ENCODE measurements at places on chromosomes 4 and X.

DNA sequence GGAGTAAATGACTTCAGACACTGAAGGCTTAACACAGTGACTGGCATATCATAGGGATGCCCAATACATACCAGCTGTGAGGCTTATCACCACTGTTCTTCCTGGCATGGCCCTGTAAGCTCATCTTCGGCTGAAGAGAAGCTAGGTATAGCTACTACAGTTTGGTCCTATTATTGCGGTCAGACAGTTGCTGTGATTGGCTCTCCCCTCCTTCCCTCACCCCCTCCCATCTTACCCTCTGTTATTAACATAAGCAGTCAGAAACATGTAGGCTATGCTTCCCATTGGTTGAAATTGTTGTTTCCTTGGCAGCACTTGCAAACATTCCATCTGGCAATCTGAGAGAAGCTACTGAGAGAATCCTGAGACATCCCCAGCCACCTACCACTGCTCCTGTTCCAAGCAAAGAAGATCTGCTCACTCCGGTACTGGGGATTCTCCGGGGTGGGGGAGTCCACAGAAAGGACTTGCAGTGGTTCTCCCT, at the start of gene AKAP14:
Gene AKAP14, plus strand, starts transcription at position 51 of the 484 bp plus-strand sequence. CDS start 7,331 bp downstream, outside the sequence.
- DNase-seq: no peak

GRCh38 chrX:11944501-11944900, 186.5 kb downstream of the MSL3 start:
- no peak for DNase-seq

GRCh38 chr4:176313596-176314336, 6.0 kb upstream of the SPCS3 start:
- DNase-seq: no peak

- no peak for DNase-seq
These were observed 189.3 kb upstream of the ANXA3 start for GRCh38 chr4:78362310-78362709.

DNA sequence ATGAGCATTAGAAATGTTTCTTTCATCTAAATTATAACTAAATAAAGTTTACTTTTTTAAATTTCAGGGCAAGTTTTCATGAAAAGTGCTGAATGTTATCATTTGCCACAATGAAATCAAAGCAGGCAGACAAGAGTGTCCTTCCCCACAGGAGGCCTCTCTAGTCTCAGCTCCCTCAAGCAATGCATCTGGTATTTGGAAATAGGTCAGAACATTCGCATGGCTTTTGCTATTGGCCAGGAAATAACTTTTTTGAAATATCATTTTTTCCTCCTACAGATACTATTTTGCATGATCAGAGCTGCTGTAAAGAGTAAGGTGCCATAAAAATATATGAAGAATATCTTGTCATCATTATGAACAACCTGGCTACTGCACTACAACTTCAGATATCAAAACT, 41.1 kb downstream of the MAD2L1 start:
- DNase-seq: no peak

- DNase-seq: peak; percentile 23
These were observed 147.7 kb downstream of the SH3KBP1 start for GRCh38 chrX:19739683-19740082.

DNA sequence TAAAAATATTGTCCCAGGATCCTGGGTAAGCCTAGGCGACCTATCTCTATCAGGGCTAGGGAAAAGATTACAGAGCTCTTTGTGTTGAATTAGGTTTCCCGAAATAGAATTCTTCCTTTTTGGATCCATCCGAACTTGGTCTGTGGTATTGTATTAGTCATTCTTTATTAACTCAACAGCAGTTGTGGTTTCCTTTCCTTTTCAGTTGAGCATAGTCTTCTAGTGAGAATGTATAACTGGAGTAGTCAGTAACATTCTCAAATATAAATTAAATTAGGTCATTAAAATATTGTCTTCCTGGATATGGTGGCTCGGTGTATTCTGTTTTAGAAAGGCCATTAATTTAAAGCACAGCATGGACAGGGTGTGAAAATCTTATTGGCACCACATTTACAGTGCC, 520.4 kb downstream of the NLGN4X start:
- DNase-seq: no peak

DNA sequence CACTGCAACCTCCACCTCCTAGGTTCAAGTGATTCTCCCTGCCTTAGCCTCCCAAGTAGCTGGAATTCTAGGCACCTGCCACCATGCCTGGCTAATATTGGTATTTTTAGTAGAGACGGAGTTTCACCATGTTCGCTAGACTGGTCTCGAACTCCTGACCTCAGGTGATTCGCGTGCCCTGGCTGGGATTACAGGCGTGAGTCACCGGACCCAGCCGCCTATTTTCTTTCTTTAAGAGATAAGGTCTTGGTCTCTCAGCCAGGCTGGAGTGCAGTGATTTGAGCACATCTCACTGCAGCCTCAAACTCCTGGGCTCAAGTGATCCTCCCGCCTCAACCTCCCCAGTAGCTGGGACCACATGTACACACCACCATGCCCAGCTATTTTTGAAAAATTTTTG, 166.5 kb downstream of the DHRSX start:
- DNase-seq: no peak

GRCh38 chrX:45689971-45690370, 489.3 kb upstream of the DIPK2B start:
- DNase-seq: no peak

- no peak for DNase-seq
These were observed 60.0 kb downstream of the SLC9B1 start for GRCh38 chr4:102959496-102959895.

DNA sequence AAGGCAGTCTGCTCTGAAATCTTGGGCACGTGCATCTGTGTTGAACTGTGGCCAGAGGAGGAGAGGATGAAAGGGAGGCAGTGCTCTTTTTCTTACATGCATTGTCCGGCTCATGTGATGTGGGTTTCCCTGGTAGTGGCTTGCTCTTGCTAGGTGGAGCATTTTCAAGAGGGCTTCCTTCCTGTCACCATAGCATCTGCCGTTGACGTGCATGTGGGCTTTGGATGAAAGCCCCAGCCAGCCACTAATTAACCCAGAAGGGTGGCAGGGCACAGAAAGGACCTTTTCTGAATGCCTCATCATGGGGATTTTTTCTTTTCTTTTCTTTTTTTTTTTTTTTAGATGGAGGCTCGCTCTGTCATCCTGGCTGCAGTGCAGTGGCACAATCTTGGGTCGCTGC, 121.3 kb downstream of the GPR143 start:
- no peak for DNase-seq

GRCh38 chrX:109797311-109797975, 64.4 kb upstream of the ACSL4 start:
- DNase-seq: peak; percentile 0

DNA sequence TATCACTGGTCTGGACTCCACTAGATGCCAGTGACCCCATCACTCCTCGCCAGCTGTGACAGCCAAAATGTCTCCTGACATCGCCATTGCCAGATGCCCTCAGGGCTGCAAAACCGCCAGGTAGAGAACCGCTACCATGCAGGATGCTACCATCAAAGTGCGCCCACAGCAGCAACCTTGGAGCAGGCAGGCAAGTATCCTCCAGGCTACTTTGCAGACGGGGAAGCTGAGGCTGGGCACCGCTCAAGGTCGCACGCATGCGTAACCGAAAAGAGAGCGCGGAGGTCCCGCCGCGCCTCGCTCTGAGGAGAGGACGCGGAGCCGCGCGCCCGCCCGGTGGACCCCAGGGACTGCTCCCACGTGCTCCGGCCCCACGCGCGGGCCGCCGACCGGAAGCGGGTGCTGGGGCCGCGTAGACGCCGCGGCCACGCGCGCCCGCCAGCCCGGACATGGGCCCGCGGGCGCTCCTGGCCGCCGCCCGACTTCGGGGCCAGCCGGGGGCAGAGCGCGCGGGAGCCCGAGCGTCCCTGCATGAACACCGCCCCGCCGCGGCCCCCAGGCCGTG, at the start of gene STS:
Gene STS, plus strand, starts transcription at position 300 of the 565 bp plus-strand sequence. CDS start 105,488 bp downstream, outside the sequence.
- no peak for DNase-seq

GRCh38 chrX:102711872-102712215, 404 bp upstream of the GPRASP2 start:
- DNase-seq: no peak

DNA sequence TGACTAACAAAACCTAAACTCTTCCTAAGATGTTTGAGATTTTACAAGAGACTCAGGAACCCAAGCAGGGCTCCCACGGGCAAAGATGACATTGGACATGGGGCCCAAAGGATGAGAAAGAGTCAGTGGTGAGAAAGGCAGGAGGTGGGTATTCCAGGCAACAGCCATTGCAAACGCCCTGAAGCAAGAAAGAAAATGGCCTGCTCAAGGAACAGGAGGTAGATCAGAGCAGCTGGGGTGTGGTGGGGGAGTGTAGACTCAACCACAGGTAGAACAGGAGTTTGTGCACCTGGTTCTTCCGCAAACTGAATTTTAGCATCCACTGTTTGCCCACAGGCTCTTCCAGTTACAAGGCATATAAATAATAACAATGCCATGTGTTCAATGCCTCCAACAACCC, 3.3 kb downstream of the PPP2R2C start:
- DNase-seq: no peak

DNA sequence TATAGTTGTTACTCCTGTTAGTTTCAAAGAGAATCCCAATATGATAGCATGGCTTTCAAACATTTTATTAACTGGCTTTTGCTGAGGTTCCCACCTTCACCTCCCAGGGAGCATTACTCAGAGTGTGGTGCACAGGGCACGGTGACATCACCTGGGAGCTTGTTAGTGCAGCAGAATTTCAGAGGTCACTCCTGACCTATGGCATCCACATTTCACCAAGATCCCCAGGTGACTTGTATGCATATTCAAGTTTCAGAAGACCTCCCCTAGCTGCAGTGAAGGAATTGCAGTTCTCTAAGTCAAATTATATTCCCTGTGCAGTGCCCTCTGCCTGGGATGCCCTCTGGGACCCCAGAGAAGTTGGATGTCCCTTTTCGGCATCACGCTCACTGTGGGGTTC, 29.7 kb upstream of the LNX1 start:
- no peak for DNase-seq

DNA sequence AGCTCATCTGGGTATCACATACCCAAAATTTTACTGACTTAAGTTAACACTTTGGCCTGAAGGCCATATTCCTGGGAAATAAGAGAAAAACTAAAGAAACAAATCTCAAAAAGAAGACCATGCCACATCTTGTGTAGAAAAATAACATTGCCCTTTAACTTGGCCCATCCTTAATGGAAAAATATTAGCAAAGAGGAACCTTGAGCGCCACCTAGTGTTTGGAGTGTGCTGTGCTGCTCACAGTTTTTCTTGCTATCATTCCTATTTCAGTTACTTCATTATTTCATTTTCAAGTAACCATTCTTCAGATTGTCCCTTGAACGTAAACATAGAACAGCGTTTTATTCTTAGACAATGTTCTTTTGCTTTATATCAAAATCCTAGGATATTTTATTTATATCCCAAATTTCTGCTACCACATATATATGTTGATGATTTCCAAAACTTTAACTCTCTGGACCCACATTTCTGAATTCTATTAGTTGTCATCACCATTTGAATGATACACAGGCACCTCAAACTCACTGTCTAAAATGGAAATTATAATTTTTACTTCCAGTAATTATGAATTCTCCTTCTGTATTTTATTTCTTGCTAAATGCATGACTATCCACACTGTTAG, 999.0 kb upstream of the ADGRL3 start:
- DNase-seq: peak; percentile 66

DNA sequence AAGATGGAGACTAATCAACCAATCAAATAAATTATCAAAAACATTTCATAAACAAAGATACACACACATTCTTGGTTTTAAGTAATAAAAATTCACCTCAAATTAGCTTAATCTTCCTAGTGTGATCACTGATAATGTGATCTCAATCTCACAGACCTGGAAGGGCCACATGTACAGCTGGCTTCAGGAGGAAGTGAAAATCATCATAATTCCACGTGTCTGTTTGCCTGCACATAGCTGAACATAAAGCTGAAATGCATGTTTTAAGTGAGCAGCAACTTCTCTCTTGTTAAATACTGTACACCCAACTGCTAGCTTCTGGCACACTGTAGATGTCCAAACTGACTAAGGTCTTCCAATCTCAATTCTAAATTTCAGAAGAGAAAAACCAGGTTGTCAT, 53.8 kb downstream of the ARHGAP6 start:
- DNase-seq: no peak

GRCh38 chr4:1300466-1301455, 11.1 kb downstream of the MAEA start:
- no peak for DNase-seq

GRCh38 chrX:139224953-139225665, 305.4 kb upstream of the F9 start:
- no peak for DNase-seq

Data from NCI-H446 (cell line).